Epithelial cell of prostate (primary cell): ENCODE measurements at places on chromosomes 11 and 22.
A peak's percentile ranks its signal among the peaks of the same experiment; 100 is the strongest.

DNA sequence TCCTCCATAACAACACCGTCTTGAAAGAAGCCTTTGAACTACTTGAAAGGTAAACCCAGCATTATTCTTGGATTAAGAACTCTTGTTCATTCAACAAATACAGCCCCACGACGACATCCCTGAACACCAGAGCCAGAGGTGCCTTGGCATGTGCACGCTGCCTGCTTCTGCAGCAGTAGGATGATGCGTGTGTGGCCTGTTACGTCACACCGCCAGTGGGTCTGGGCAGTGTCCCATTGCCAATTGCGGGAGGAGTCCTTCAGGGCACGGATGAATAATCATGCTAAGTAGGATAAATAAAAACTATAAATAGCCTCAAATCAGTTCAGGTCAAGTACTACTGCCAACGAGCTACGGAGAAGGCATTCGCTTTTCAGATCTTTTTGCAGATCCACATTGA, 380.5 kb downstream of the SHANK2 start:
- no peak for DNase-seq

GRCh38 chr11:67279589-67280340, 9.3 kb upstream of the ANKRD13D start:
- no peak for DNase-seq

DNA sequence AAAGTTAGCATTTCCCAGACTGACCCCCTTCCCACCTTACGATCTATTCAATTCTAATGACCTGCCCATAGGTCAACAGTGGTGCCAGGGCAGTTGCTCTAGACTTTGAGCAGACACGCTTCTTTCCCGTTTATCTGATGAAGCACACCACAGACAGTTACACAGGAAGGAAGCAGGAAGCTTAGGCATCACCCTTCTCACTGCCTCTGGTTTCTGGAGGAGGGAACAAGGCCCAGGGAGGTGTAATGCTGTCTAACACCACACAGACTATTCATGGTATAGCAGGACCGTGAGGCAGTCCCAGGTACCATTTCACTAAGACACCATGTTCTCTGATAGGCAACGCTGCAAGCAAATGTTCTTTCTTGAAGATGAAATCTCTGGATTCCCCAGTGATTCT, 279.4 kb downstream of the NTM start:
- DNase-seq, result no peak

GRCh38 chr11:33507356-33507755, 193.3 kb downstream of the C11orf91 start:
- DNase-seq, result no peak

GRCh38 chr11:27611390-27611789, 88.9 kb downstream of the BDNF start:
- DNase-seq, result no peak

- DNase-seq, result no peak
These were observed 14.4 kb upstream of the PVALB start for GRCh38 chr22:36831206-36831605.

DNA sequence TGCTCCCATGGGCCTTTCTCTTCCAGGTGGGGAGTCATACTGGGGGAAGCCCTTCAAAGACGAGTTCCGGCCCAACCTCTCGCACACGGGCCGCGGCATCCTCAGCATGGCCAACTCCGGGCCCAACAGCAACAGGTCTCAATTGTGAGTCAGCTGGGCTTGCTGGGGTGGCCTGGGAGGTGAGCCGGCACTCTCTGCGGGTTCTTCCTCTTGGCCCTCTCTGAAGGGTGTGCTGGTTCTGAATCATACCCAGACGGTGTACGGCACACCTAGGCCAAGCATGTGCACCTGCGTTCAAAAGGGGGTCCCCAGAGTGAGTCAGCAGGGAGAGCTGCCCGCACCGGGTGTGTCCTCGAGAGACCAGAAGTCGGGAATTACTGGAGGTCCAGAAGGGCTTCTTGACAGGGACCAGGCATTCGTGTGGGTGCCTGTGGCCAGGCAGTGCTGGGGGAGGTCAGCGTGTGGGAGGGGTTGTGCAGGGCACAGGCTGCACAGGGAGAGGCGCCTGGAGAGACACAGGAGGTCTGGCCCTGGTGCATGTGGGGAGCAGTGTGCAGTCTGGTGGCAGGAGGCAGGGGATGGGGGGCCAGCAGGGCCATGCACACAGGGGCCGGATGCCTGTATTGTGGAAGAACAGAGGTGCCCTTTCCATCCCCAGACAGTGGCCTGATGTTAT, 23.0 kb downstream of the PPIL2 start:
- DNase-seq, result no peak

GRCh38 chr11:27255447-27255828, 107.6 kb downstream of the CCDC34 start:
- no peak for DNase-seq

GRCh38 chr11:111362887-111363411, 16.1 kb downstream of the POU2AF1 start:
- DNase-seq, result no peak

- DNase-seq, result no peak
These were observed 5.0 kb upstream of the PYGM start for GRCh38 chr11:64764753-64765152.

DNA sequence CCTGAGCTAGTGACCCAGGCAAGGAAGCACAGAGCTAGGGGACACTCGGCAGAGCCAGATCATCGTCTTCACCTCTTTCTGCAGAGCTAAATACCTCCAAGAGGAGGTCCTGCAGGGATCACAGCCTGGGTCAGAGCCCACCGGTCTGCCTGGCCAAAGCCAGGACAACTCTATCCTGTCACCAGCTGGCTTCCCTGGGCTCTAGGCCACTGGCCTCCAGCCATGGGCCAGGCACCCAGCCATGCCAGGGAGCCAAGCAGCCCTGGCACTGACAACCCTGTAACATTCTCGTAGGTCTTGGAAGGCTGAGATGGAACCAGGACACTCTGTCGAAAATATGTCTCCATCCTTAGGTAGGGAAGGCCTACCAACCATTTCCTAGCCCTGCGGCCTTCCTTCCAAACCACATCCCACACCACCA, 270.1 kb downstream of the BUD13 start:
- no peak for DNase-seq

- no peak for DNase-seq
These were observed 526.6 kb downstream of the MN1 start for GRCh38 chr22:27274770-27275449.

DNA sequence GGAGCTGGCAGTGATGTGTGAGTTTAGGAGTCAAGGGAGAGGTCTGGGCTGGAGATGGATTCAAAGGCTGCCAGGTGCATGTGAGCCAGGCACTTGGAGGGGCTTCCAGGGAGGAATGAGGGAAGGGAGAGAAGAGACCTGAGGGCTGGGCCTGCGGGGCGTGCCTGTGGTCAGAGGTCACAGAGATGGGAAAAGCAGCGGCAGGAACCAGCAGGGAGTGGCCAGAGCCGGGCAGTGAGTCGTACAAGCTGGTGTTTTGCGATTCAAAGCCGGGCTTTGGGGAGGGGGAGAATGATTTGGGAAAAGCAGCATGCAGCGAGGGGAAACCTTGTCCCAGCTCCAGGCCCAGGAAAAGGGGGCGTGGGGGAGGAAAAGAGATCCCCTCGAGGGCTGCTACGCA, 96.9 kb upstream of the RTL6 start:
- no peak for DNase-seq

- peak; percentile 97 for DNase-seq
These were observed 8.1 kb upstream of the RNH1 start for GRCh38 chr11:515131-515530.

DNA sequence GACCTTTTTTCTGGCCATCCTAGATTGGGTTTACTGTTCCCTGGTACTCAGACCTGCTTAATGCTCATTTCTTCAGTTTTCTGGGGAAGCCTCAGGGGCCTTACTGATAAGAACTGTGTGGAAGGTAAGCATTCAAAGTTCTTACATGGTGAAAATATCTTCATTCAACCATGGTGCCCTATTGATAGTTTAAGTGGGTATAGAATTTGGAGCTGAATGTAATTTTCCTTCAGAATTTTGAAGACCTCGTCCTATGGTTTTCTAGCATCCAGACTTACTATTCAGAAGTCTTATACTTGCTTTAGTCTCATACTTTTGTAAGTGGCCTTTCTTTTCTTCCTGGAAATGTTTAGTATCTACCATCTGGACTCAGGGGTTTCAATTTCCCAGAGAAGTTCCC, 75.7 kb downstream of the CDKN1C start:
- DNase-seq, result no peak

DNA sequence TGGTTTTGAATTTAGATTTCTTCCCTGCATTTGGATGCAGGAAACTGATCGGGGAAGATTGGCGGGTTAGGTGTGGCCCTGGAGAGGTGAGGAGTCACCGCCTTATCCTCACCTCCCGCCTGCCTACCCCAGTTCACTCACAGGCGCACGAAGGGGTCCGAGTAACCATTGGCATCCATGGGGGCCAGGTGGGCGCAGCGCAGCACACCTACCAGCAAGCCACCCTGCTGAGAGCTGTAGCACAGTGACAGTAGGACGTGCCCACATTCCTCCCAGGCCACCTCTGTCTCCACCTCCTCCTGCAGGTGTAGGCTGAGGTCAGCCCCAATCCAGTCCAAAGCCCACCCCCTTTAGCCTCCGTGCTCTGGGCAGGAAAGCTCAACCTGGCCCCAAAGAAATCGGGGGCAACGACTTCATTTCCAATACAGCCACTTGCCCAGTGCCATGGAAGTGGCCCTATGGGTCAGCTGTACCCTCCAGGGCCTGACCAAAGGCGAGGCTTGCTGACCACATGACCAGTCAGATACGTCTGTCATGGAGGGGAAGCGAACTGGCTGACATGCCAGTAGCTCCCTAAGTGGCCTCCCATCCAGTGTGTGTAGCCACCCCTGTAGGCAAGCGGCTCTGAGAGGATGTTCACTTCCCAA, 6.7 kb downstream of the NDUFV1 start:
- no peak for DNase-seq

DNA sequence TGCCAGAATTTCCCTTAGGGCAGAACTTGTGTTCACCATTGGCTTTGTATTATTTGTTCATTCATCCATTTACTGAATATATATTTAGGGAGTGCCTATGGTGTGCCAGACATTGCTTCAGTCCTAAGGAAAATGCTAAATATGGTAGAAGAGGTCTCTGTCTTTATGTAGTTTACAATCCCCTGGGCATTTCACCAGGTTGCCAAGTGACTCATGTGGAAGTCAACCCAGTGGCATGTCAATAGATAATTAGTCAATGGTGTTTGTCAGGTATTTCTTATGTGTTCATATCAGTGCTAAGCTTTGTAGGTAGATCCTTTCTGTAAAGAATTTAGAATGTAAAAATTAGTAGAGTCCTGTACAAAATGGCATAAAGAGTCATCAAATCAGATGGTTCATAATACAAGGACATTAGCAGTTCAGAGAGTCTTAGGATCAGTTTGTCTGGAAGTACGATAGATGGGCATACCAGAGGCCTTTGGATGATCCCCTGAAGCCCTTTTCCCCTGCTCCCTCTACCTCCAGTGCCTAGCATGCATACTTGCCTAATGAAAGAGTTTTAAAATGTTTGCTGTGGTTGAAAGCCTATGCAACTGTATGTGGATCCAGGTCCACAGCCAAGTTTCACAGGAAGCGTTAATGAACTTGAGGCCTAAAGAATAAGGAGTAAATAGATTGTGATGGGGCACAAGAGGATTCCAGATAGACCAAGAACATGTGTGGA, 58.5 kb upstream of the SESN3 start:
- DNase-seq, result peak; percentile 34

DNA sequence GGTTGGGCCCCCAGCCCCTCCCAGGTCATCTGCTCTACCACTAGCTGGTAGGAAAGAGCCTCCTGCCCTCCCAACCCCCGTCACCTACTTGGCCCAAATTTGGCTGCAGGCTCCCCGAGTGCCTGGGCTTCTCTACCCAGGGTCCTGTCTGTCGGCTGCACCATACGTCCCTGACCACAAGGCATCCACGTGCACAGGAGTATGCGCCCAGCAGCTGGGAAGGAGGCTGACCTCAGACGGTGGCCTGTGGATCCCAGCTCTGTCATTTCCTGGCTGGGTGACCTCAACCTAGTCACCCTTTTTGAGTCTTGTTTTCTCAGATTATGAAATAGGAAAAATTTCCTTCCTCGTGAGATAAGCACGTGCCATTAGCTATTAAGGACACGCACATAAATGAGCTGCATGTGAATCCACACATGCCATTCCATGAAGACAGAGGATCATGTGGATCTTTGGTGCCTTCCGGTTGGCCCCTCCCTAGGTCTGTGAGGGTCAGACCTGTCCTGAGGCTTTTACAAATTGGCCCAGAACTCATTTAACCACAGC, 13.7 kb downstream of the CYB561A3 start:
- DNase-seq, result no peak

DNA sequence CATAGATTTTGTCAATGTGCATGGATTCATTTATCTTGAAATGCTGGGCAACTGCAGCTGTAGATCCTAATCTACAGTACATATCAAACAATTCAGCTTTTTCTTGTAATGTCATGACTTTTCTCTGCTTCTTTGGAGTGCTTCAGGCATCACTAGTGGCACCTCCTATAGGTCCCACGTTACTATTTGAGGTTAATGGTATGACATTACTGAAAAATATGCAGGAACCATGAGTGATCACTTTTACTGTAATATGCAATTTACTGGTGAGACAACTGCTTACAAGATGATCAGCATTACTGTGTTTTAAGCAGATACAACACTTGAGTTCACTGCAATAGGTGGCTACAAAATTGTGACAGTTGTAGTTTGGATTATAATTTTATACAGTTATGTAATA, 3.0 kb downstream of the CENATAC start:
- DNase-seq, result no peak

GRCh38 chr22:39974065-39974464, 13.9 kb downstream of the TMA7B start:
- DNase-seq, result no peak

DNA sequence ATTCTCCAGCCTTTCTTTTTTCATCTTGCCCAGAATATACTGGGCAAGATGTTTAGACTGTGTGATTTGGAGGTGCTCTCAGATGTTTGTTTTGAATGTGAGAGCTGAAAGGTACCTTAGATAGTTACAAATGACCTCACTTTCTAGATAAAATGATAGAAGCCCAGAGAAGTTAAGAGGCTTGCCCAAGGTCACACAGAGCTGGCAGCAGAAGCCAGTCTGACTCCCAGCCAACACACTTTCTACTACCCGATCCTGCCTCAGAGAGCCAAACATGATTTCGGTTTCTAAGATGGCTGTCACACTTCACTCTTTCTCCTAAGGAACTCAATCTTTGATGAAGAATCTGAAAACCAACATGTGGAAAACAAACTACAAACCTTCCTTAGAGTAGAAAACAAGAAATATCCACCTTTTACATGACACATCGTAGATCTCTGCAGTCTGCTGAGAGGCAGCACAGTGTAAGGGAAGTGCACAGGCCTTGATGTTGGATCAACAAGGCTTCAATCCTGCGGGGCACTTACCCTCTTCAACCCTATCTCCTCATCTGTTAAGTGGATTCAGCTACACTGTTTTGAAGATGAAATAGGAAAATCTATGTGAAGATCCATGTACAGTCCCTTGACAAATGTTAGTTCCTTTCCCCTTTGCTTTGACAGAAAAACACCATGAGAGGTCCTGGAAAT, 58.6 kb downstream of the SYTL2 start:
- DNase-seq, result no peak

DNA sequence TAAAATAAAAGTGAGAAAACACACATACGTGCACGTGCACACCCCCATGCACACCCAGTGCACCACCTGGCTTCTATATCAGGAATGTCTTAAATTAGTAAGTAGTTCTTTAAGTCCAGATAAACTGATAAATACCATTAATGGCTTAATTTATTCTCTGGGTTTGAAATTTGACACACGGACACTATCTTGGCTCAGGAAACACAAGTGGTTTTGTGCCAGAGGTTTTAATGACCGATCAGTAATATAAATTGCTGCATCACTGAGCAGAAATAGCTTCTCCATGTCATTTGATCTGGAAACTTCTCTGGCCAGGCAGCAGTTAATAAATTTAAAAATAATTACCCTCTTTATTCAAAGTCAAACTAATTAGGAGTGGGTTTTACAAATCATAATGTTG, 101.5 kb upstream of the NNMT start:
- no peak for DNase-seq
